Activated CD8-positive, alpha-beta memory T cell treated with anti-CD3 and anti-CD28 coated beads for 24 hours (primary cell): ENCODE measurements at places on chromosomes 2 and 18.

DNA sequence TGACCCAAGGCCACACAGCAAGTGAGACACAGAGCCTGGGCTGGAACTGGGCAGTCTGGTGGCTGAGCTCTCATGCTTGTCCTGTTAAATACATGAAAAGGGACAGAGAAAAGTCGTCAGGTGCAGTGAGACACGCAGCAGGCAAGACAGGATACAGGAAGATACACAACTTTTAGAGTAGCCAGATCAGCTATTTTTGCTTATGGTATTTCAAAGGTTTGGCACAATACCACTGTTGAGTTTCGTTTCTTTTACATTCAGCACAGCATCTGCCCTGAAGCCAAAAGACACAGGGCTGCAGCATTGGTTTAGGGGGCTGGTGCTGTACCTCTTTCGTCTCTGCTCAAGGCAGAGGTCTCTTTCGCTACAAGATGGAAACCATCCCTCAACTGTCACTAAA lies 14.0 kb downstream of the FHL2 start:
- no peak for DNase-seq

- DNase-seq = no peak
Observed at GRCh38 chr2:116716444-116716843, 1098.0 kb upstream of the DDX18 start.

DNA sequence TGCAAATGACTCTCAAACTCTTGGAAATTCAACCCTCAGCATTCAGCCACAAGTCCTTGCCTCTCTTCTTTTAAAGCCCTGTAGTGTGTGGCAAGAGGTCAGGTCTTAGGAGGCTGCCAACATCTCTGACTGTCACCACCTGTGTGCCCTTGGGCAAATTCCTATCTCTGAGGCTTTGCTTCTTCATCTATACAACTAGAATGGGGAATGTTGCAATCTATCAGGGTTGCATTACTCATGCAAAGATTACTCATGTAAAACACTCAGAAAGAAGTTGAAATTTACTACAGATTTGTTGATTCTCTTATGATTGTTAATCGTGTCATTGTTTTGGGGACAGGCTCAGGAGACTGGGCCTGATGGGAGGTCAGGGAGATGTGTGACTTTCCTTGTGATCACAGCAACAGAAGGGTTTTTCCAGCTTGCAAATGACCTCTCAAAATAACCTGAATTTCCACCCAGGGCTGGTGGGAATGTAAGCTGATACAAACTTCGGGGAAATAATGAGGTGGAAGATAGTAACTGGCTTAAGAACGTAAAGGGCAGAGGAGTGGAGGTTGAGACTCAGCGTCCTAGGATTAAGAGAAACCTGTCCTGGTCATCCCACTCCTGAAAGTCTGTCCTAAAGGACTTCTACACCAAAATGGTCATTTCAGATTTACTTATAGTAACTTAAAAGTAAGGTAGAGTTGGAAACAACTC lies 32.1 kb upstream of the SIGLEC15 start:
- no peak for DNase-seq

- DNase-seq = no peak
Observed at GRCh38 chr2:210660-211059, 53.2 kb downstream of the SH3YL1 start.

- DNase-seq = no peak
Observed at GRCh38 chr2:127293386-127293747, 577 bp downstream of the ERCC3 start.

DNA sequence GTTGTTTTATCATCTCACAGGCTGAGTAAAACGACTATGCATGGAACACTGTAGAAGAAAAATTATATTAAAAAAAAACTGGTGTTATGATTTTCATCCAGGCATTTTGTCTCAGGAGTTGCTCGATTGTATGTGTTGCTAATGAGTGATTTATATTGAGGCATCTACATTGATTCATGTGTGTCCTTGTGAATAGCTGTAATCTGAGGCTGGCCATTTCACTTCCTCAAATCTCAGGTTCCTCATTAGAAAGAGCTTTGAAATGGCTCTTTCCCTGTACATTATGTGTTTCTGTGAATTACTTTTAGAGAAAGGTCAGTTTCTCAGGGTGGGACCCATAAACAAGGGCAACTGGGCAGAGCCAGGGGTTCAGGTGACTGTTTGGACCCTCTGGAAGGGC lies 2.3 kb downstream of the IL18R1 start:
- DNase-seq = no peak

- peak; percentile 71 for DNase-seq
Observed at GRCh38 chr2:168490015-168490874, 34.2 kb downstream of the CERS6 start.

DNA sequence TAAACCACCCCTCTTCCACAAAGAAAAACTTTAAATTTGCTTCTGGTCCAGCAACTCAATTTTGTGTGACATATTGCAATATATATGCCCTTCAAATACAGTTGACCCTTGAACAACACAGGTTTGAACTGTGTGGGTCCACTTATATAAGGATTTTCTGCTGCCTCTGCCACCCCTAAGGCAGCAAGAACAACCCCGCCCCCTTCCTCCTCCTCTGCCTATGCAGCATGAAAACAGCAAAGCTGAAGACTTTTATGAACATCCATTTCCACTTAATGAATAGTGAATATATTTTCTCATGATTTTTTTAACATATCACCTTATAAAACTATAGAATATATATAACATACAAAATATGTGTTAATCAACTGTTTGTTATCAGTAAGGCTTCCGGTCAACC lies 58.3 kb downstream of the EML4 start:
- no peak for DNase-seq

DNA sequence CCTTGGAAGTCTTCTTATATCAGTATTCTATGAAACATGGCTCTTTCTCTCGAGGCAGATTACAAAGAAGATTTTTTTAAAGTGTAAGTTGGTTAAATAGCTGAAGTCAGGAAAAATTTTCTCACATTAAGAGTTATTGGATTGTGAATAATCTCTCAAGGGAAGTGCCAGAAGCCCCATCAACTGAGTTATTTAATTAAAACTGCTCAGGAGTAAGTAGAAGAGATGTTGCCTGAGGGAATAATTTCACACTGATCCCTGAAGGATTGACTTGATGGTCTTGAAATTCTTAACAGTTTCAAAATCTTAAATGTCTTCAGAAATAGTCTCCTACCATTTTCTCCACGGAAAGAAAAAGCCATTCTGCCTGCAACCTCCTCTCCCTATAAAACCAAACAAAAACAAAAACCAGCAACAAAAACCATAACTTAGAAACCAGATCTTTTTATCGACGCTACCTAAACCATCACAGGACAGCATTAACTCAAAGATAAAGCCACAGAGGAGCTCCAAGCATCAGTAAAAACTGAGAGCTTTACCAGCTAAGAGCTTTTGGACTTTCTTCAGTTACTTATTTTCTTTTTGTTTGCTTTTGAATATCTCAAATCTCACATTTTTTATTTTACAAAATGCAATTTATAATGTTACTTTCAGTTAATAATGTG lies 12.9 kb downstream of the CD226 start:
- DNase-seq = no peak
